ENCODE measurements at places on chromosomes 7 and 10.

DNA sequence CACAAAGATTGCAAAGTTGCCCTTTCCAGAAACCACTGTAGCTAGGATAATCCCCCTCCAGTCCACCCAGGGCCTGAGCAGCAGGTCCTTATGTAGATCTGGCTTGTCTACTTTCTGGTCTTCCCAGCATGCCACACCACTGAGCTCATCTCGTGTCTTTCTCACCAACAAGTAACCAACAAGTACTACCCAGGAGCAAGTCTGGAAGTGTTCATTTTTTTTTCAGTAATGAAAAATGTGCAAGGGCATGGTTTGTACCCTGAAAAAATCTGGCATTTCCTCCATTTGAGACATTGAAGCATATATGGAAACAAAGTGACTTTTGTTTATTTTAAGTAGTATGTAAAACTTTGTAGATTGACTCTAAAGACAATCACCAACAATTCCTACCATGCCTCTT is 120.8 kb downstream of the INHBA start:
- DNase-seq: no peak

DNA sequence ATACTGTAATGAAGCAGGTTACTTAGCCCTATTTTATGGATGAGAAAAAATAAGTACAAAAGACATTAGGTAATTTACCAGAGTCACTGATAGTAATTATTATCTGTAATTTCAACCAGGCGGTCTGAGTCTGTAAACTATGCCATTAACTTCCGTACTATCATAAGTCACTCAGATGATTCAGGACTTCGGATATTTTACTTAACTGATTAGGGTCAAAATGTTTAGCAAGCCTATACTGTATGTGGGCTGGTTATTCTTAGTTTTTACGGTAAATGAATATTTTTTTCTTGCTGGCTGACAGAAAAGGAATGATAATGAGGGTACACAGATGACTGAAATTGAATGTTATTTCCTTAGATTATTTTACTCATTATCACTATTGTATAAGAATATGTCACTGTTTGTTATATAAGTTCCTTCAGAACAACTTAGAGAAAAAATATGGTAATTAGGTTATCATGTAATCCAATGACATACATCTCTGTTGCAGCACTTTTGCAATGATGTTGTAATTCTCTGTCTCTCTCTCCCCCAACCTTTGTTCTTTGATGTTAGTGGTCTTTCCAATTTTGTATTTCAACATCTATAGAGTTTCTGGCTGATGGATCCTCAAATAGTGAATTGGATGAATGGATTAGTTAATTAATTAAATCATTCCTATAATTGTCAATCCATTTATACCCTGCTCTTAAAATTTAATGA is 165.6 kb downstream of the ZEB1 start:
- DNase-seq: no peak

DNA sequence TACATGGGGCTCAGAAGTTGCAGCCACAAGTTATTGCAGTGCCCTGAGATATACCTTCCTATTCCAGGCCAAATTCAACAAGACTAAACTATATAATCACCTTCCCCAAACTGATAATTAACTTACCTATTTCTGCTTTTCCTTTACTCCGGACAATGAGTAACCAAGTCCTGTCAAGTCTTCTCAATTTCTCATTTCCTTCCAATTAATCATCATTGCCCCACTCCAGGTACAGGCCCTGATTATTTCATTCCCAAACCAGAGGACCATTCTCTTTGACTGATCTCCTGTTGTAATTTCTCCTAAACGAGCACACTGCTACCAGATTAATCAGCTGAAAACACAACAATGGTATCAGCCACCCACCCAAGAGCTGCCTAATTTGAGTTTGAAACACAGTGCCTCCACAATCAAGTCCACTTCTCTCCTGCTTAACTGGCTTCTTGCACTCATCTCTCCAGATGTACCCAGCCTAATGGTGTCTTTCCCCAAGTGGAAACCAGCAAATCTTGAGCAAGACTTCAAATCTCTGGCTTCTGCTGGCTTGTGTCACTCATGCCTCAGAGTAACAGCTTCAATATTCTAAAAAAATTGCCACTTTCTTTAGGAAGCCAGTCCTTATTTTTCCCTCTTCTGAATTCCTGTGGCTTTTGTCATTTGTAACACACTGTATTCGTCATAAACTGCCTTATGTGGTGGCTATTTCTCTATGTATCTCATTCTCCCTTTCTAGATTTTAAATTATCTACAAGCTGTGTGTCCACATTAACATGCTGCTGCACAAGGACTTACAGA is 89.1 kb downstream of the CDK6 start:
- DNase-seq: no peak

DNA sequence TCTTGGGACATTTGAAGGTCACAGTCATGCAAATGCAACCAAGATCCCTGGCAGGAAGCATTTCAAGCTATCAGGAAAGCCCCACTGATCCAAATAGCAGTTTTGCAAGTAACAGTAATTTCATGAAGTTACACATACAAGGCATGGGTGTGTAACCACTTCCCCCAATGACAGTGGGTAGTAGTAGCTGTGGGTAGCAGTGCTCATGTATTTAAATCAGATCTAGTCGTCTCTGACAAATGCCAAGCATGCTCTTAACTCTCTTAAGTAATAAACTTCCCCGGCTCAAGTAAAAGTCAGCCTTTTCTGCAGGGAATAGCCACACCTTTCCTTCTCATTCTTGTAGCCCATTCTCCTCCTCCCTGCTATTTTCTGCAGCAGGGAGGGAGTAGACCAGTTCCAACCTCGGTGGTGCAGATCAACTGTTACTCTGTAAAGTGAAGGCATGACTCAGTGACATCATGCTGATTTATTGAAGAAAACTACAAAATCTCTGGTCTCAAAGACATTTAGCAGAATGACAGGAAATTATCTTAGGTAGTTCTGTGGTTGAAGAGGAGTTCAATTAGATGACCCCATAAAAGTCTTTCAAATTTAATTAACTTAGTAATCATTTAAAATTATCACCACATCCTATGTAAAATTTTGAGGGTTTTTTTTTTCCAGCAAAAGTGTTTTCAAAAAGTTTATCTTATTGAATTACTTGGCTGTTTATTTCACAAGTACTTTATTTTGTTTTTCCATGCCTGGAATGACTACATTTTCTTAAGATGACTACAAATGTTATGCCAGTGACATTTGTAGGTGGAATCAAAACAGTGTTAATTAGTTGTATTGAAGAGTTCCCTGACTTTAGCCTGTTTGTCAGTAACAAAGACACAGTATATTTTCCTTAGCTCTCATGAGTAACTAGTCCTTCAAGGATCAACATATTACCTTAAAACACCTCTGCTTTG is 568.3 kb downstream of the INHBA start:
- no peak for DNase-seq

- no peak for DNase-seq
Observed at GRCh38 chr10:29412485-29412884, 123.6 kb downstream of the LYZL1 start.

DNA sequence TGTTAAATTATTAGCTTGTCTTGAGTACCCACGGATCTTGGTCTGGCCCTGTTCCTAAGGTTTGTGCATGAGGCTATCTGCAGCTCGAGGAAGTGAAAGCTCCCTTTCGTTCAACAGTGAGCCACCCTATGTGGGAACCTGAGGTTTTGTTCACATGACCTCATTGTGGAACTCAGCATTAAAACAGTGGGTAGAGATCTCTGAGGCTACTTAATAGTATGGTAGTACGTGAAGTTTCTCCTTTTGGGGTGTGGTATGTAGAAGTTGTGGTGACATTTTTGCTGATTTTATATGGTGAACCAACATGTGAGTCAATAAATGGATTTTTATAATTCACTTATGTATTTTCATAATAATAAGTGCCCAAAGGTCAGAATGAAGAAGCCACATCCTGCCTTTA is 252.7 kb upstream of the FERD3L start:
- DNase-seq: no peak

- DNase-seq: no peak
Observed at GRCh38 chr7:28239823-28240204, 59.2 kb upstream of the JAZF1 start.

DNA sequence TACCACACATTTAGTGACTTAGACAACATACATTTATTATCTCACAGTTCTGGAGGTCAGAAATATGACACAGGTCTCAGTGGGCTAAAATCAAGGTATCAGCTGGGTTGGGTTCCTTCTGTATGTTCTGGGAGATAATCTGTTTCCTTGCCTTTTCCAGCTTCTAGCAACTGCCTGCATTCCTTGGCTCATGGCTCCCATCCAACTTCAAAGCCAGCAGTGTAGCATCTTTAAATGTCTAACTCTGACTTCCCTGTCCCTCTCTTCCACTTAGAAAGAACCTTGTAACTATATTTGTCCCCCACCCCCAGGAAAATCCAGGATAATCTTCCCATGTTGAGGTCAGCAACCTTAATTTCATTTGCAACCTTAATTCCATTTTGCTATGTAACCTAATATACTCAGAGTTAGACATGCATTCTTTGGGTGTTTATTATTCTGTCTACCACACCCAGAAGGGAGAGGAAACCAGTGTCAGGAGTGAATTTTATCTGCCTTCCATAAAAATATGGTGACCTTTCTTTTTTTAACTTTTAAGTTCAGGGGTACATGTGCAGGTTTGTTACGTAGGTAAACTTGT is 57.3 kb upstream of the SMIM30 start:
- no peak for DNase-seq

DNA sequence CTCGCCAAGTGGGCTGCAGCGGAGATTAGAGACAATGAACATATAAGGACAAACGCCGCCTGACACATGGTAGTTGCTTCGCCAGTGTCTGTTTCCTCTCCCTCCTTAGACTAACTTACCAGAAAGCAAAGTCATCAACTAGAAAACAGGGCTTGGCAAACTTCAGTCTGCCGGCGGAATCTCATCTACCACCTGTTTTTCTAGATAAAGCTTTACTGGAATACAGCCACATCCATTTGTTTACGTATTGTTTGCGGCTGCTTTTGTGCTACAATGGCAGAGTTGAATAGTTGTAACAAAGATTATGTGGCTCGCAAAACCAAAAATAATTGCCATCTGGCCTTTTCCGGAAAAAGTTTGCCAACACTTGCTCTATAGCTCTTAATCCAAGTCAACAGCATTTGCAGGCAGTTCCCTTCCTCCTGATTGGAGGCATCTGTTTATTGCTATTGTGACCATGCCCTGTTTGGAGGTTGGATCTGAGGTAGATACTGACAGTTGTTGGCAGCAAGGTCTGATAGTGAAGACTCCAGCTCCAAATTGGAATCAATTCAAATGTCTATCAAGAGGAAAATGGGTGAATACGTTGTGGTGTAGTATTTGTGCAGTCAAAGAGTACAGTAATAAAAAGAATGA is 260.6 kb downstream of the POU6F2 start:
- DNase-seq: no peak

Measured in muscle of arm (tissue), 14 donors.